ENCODE measurements at places on chromosomes 1 and 21. TPM values are rescaled to one million over a fixed set of nuclear protein-coding genes. Genes with fewer than 3 reads are reported as not detected.
A peak's percentile ranks its signal among the peaks of the same experiment; 100 is the strongest.

YRDC gene
- total RNA-seq, result 12.7 TPM

C1orf115 gene
- total RNA-seq, result 5.9 TPM

ITSN1 gene
- 49.9 TPM for total RNA-seq

TMEM52 gene
- not detected for total RNA-seq

SPAG17 gene
- total RNA-seq, result not detected

PTAFR gene
- 0.08 TPM for total RNA-seq

TTC22 gene
- not detected for total RNA-seq

EFNA1 gene
- total RNA-seq, result 31.3 TPM

YOD1 gene
- total RNA-seq, result 4.8 TPM

LEFTY2 gene
- total RNA-seq, result not detected

DSCAM gene
- total RNA-seq, result not detected

IGSF3 gene
- total RNA-seq, result 51.7 TPM

NHLH1 gene
- 0.31 TPM for total RNA-seq

CCDC185 gene
- not detected for total RNA-seq

DNAJC28 gene
- 2.1 TPM for total RNA-seq

DNA sequence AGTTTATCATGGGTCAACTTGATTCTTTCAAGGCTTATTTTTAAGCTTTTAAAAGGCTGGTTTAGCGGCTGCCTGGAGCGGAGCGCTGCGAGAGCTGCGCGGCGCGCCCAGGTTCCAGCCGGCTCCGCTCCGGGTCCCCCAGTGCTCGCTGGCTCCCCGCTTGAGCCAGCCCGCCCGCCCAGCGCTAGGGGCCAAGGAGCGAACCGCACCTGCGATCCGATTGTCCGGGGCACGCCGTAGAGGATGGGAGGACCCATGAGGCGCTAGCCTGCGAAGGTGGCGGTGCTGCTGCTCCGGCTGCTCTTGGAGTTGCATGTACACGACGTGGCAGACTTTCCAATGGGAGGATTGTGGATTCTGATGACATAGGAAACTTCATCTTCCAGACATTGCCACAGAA, 9.9 kb upstream of the CFHR4 start:
- DNase-seq, result no peak

GRCh38 chr1:78339490-78339889, 151.3 kb upstream of the PTGFR start:
- no peak for DNase-seq

GRCh38 chr21:41628256-41628655, 120.3 kb upstream of the TMPRSS2 start:
- DNase-seq, result no peak

DNA sequence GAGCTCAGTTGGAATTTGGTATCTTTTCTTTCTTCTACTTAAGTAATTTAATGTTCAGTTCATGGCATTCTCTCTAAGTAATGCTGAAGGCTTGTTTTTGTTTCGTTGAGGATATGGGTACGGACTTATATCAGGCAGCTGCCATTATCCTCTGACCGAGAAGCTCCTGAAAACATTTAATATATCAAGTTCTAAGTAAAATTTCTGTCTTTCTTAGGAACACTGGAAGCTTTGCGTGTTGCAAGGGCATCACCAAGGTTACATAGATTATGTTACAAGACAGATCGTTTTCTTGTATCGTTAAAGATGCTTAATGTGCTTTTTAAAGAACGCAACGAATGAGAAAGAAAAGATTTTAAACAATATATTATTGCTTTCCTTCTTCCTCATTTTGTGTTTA, 1.0 kb upstream of the GALNT2 start:
- no peak for DNase-seq

DNA sequence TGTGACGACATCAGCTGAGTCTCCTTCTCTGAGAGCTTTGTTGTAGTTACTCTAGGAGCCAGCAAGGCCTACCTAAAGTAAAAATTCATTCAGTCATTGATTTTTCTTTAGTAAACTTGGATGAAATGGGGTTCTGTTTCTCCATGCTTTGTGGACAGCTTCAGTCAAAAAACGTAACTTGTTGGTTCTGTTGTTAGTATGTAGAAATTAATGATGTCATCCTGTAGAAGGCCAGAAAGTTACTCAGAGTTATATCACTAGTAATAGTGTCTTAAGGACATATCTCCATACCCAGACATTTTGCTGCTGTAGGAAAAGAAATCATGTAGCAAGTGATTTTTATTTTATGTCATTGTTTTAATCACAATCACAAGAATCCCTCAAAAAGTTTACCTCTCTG, 43.0 kb downstream of the KDM1A start:
- no peak for DNase-seq

DNA sequence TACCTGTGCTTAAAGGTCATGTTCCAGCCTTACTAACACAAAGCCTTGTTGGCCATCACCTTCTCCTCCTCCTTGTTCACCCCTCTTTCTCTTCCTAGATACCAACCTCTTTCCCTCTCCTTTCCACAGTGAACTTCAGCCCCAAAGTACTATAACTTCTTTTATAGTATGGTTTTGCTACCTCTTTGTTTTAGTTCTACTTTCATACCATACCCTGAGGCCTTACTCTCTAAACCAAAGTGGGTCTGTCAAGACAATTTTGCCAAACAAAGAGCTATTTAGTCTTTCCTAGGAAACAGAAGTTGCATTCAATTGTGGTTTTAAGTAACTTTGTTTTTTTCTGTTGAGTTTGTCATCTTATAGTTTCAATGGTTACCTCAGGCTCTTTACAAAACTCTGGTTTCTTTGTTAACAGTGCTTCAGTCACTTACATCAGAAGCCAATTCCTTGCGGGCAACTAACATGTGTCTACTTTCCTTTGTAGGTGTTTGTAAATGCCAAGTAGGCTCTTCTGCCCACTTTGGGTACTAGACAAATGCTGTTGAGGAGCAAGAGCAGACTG, 623.9 kb upstream of the PKN2 start:
- no peak for DNase-seq

DNA sequence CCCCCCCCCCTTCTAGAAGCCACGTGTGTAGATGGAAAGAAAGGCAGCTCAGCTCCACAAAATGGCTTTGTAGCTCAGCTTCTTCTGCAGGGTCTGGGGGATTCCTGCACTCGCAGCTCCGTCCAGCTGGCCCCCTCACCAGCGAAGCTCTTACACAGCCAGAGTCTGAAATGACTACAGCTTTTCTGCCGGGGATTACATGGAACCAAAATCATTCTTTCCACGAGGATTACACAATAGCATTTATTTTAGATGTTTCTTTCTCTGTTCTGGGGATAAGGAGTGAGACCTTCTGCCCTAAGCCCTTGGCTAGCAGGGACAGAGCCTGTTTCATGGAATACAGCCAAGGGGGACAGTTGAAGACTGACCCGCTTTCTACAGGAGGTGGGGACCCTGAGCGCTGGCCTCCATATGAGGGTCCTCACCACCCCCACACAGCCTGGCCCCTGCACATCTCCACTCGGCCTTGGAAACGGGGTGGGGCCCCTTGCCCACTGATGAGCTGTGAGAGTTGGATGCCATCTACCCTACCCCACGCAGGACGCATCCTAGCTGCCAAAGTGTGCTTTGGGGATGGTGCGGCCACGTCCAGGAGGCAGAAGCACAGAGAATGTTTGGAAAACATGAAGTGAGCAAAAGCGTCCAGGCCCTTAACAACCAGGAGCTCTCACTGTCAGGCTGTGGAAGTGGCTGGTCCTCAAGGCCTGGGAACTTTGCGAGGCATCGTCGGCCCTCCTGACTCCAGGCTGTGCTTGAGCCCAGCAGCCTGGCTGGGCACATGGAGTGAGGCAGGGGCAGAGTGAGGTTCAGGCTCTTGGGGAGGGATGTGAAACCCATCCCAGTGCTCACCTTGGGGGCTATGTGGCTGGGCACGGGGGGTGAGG, 14.5 kb downstream of the ACTRT2 start:
- no peak for DNase-seq

- no peak for DNase-seq
Observed at GRCh38 chr21:17668479-17669140, 55.9 kb upstream of the BTG3 start.

- no peak for DNase-seq
Observed at GRCh38 chr1:13769212-13769611, 69.2 kb downstream of the PRDM2 start.

GRCh38 chr1:67460676-67461500, 30.7 kb upstream of the SERBP1 start:
- no peak for DNase-seq

GRCh38 chr1:147245129-147245528, 2.6 kb downstream of the CHD1L start:
- no peak for DNase-seq

- no peak for DNase-seq
Observed at GRCh38 chr1:100361511-100362089, 9.3 kb downstream of the CDC14A start.

DNA sequence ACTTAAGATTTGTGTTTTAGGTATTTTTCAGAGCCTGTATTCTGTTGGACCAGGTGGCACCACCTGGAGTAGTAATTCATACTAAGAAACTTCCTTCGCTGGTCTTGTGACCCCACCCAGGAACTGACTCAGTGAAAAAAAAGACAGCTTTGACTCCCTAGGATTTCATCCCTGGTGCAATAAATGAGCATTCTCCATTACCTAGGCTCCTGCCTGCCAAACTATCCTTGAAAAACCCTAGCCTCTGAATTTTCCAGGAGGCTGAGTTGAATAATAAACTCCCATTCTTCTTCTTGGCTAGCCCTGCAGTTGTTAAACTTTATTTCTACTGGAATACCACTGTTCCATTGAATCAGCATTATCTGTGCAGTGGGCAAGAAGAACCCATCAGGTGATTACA, 10.6 kb upstream of the RGS18 start:
- no peak for DNase-seq

GRCh38 chr1:200704986-200705500, 33.6 kb upstream of the CAMSAP2 start:
- no peak for DNase-seq

DNA sequence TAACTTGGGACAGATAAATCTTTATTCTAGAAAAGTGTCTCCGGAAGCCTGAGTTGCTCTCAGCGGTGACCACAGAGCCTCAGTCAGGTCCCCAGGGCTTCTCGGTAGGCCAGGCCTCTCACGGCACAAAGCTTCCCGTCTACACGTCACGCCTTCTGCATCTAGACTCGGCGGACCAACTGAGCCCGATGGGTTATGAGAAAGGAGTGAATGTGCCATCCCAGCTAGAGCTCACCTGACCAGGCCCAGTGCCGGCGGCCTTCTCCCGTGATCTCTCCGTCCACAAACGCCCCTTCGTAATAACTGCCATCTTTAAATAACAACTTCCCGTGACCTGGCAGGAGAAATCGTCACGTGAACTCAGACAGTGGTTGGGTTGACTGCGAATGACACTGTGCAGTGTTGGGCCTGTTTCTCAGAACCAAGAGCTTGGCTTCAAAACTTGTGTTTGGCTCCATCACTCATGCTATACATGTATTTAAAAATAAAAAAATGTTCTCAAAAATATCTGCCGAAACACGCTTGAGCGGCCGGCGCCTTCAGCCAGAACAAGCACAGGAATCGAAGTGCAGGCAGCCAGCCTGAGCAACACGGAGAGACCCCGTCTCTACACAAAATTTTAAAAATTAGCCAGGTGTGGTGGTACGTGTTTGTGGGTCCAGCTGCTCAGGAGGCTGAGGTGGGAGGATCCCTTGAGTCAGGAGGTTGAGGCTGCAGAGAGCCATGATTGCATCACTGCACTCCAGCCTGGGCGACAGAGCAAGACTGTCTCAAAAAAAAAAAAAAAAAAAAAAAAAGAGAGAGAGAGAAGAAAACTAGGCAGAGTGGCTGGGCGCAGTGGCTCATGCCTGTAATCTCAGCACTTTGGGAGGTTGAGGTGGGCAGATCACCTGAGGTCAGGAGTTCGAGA, 3.1 kb downstream of the MORN1 start:
- no peak for DNase-seq

- no peak for DNase-seq
Observed at GRCh38 chr1:6287431-6287886, 26.6 kb upstream of the GPR153 start.

DNA sequence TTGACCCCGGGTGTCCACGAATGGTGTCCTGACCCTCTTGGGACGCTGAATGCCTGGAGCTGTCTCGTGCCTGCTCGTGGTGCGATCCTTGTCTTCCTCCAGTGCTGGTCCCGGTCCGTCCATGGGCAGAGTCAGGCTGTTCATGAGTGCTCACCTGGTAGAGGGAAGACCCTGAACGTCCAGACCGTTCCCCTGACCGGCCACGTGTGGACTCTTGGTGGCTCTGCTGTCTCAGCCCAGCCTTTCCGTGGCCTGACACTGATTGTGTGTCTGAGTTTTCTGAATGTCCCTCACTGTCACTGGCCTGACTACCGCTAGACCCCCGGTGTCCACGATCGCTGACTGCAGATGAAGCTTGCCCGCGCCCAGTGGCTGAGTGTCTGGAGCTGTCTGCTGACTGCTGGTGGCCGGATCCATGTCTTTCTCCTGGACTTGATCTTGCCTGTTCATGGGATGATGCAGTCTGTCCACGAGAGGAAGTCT, 11.7 kb downstream of the FLG start:
- peak; percentile 79 for DNase-seq

- no peak for DNase-seq
Observed at GRCh38 chr21:34886240-34887104, 162.6 kb downstream of the RUNX1 start.

DNA sequence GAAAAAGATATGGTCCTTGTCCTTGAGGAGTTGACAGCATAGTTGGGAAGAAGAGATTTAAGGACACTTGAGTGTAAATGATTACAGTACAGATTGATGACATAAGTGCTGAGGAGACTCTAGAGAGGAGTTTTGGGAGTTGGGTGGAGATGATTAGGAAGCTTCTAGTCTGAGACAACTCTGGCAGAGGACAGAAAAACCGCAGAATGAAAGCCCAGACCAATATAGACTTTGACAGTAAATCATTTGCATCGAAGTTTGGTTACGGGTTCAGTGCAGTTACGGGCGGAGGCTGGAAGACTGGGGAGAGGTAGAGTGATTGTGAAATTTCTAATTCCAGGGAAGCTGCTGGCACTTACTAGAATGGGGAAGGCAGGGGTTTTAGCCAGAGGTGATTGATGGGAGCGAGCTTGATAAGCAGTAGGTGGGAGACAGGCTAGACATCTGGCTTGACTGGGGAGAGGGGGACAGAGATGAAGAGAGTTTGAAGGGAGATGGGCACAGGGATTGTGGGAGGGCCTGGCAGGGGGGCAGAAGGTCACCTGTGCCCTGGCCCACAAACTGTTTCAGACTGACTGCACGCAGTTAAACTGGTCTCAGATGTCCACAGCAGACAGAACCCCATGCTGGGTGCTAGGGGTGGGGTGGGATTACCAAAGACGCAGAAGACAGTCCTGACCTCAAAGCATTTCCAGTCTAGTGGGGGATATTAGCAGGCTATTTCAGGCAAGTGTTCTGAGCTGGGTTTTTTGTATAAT, 20.1 kb downstream of the SH2D2A start:
- DNase-seq, result no peak

- no peak for DNase-seq
Observed at GRCh38 chr1:205983925-205984725, 19.1 kb downstream of the RAB7B start.

- DNase-seq, result peak; percentile 93
Observed at GRCh38 chr1:163069142-163069541, at the start of gene RGS4. TSS of gene RGS4 (plus strand) at chr1:163069361. CDS start at chr1:163069485, 124 bp downstream.

DNA sequence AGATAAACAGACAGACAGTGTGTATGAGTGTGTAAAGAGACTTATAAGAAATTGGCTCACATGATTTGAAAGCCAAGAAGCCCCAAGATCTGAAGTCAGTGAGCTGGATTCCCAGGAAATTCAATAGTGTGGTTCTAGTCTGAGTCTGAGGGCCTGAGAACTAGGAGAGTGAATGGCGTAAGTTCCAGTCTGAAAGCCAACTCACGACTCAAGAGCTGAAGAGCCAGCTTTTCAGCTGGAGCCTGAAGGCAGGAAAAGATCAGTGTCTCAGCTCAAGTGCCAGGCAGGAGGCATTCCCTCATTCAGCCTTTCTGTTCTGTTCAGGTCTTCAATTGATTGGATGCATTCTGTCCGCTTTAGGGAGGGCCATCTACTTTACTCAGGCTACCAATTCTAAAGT, 257.2 kb downstream of the PLPP3 start:
- no peak for DNase-seq

GRCh38 chr1:15206418-15207030, 40.5 kb upstream of the FHAD1 start:
- DNase-seq, result no peak

Measured in osteocyte (in vitro differentiated cells).